NCI-H1694 (cell line): ENCODE measurements at places on chromosomes 12 and 14.

- DNase-seq, result no peak
Measured at GRCh38 chr12:63821781-63822251, 22.7 kb upstream of the SRGAP1 start.

GRCh38 chr12:119835068-119835467 lies 42.1 kb downstream of the CIT start:
- DNase-seq, result no peak

DNA sequence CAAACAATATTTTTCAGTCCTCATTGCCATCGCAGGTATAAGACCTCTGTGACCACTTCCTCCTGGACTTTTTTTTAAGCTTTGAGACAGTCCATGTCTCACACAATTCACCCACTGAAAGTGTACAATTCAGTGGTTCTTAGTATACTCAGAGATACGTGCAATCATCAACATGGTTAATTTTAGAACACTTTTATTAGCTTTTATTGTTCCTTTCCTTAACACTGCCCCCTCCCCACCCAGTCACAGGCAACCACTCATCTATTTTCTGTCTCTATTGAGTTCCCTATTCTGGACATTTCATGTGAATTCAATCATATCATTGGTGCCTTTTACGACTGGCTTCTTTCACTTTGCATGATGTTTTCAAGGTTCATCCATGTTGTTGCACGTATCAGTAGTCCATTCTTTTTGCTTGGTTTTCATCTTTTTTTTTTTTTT lies 16.2 kb downstream of the NCKAP5L start:
- no peak for DNase-seq

DNA sequence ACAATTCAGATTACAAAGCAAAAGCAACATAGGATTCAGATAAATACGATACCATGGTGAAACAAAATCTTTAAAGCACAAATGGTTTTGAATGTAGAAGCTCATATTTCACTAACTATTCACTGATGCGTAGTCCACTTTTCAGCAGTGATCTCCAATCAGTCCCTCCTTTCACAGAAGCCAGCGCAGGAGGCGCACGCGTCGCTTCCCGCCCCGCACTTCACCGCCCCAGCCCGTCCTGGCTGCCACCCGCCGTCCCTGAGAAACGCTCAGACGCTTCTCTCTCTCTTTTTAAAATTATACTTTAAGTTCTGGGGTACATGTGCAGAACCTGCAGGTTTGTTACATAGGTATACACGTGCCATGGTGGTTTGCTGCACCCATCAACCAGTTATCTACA lies 19.8 kb upstream of the CHFR start:
- DNase-seq, result no peak

- DNase-seq, result no peak
Measured at GRCh38 chr12:92928421-92928961, 604 bp downstream of the EEA1 start.
